ENCODE measurements at places on chromosomes 3 and 15.

GRCh38 chr3:46926871-46927717 lies 49.5 kb downstream of the CCDC12 start:
- DNase-seq = no peak

GRCh38 chr3:195582947-195583346 lies 793 bp downstream of the APOD start:
- no peak for DNase-seq

- no peak for DNase-seq
These were observed 3.4 kb upstream of the DGKG start for GRCh38 chr3:186365202-186365974.

DNA sequence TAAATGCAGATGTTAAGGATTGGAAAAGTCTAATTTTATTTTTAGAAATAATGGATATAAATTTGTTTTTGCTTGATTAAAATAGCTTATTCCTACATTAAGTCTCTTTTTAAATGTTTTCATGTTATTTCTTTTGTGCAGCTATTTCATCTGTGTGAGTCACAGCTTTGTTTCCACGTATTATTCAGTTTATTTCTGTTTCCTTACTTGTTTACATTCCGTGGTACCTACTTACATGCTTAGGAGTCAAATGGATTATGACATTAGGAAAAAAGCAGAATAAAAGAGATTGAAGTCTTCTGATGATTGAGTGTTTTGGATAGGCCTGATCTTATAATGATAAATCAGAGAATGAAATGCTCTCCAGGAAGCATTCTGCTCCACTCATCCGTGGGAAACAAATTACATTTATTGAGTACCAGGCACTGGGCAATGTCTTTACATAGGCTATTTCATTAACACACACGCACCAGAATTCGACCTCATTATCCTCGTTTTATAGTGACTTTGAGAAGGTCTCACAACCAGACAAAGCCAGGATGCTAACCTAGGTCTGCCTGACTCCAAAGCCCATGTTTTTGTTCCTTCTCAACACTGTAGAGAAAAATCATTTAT lies 38.1 kb upstream of the RASA2 start:
- DNase-seq = no peak

- no peak for DNase-seq
These were observed 14.9 kb upstream of the STX19 start for GRCh38 chr3:94043285-94043684.

- DNase-seq = no peak
These were observed 27.5 kb upstream of the MASP1 start for GRCh38 chr3:187318819-187319616.

Measured in stimulated activated CD8-positive, alpha-beta memory T cell treated with anti-CD3 and anti-CD28 coated beads, Interleukin-12 subunit alpha, Interleukin-12 subunit beta, amount 100 ng/mL, for 4 hours (primary cell).